ENCODE measurements at places on chromosomes 11 and 22.
A peak's percentile ranks its signal among the peaks of the same experiment; 100 is the strongest.

DNA sequence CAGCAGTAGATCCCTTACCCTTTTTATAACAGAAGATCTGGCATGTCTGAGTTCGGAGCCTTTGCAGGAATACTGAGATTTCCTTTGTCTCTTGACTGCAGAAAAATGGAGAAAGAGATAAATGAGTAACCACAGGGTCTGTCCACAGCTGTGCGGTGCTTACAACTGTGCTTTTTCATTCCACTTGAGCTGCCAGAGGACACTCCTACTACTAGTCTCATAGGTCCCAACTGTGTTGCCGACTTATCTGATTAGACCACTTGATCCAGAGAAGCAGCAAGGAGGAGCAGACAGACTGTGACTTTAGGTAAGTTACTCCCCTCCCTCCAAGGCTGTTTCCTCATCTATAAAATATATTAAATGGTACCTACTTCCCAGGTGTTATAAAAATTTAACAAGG, 17.5 kb downstream of the FAM227A start:
- no peak for DNase-seq

GRCh38 chr11:43916621-43917020, 25.8 kb upstream of the C11orf96 start:
- no peak for DNase-seq

- DNase-seq: no peak
Observed at GRCh38 chr11:120857508-120857907, 166.4 kb upstream of the TBCEL start.

- DNase-seq: no peak
Observed at GRCh38 chr22:42317691-42318547, 47.5 kb upstream of the TCF20 start.

- DNase-seq: peak; percentile 59
Observed at GRCh38 chr11:33310720-33311500, 53.7 kb downstream of the HIPK3 start.

DNA sequence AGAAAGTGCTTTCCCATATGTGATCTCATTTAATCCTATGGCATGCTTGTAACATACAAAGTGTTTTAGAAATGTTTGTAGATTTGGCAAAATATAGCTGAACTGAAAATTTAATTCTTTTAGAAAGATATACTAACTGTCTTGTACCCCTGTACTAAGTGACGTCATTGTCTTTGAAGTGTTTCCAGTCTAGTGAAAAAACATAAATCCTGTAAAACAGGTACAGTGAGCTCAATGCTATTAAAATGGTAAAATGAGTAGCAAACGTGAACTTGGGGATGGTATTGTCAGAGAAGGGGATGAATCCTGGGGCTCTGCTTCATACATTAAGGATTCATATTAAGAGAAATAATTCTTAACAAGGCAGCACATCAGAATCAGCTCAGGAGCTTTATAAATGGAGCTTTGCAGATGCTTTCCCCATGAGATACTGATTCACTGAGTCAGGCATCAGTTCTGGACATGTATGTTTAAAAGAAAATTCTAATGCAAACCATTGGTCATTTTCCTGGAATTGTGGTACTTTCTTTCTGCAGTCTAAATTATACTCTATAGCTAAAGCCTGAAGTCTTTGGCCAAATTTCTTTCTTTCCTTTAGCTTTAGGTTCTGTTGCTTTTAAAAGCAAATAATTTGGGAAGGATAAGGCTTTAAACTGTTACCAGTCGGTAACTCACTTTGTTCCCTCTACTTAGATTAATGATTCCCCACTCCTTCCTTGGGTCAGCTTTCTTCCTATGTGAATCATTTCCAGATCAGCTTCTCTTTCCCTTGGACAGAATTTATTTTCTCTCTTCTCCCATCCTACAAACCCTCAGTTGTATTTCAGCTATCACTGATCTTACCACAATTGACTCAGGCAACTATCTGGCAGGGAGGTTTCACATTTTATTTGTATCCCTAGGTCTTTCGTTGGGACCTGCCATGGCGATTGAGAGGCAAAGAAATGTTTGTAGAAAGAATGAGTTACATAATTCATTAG, 57.5 kb upstream of the DDI1 start:
- DNase-seq: no peak

GRCh38 chr11:36074941-36075431, 131.1 kb downstream of the LDLRAD3 start:
- no peak for DNase-seq

Data from neural progenitor cell (in vitro differentiated cells).